ENCODE measurements at places on chromosomes 16 and 17.

GRCh38 chr17:47733047-47733673 lies at the start of gene TBX21:
TBX21 (plus strand) TSS chr17:47733236; CDS start chr17:47733455, 219 bp downstream.
- DNase-seq = peak; percentile 68

- no peak for DNase-seq
Observed at GRCh38 chr17:2266045-2266864, 37.3 kb downstream of the SMG6 start.

- DNase-seq = peak; percentile 89
Observed at GRCh38 chr17:7308625-7309433, 1.4 kb downstream of the EIF5A start.

- DNase-seq = peak; percentile 100
Observed at GRCh38 chr16:56607109-56607618, 1.2 kb upstream of the MT2A start.

GRCh38 chr16:88398874-88399178 lies 16.1 kb downstream of the ZNF469 start:
- no peak for DNase-seq
